ENCODE measurements at places on chromosomes 7 and 10.

GRCh38 chr7:7682861-7683260, 35.5 kb downstream of the RPA3 start:
- no peak for DNase-seq

DNA sequence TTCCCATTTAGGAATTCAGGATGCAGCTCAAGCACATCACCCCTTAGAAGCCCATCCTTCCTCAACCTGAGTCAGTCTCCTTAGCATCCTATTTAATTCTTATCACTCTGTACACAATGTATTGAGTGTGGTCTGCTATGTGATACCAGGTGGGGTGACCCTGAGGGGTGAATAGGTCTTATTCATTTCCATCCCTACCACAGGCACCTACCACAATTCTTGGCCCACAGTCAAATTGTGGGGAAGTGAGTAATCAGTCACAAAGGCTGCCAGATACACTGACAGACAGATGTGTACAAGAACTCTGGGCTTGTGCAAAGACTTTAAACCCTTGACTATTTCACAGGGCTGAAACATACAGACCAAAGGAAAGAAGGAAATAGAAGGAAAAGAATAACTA, 560.5 kb downstream of the PARD3 start:
- DNase-seq: peak; percentile 18

DNA sequence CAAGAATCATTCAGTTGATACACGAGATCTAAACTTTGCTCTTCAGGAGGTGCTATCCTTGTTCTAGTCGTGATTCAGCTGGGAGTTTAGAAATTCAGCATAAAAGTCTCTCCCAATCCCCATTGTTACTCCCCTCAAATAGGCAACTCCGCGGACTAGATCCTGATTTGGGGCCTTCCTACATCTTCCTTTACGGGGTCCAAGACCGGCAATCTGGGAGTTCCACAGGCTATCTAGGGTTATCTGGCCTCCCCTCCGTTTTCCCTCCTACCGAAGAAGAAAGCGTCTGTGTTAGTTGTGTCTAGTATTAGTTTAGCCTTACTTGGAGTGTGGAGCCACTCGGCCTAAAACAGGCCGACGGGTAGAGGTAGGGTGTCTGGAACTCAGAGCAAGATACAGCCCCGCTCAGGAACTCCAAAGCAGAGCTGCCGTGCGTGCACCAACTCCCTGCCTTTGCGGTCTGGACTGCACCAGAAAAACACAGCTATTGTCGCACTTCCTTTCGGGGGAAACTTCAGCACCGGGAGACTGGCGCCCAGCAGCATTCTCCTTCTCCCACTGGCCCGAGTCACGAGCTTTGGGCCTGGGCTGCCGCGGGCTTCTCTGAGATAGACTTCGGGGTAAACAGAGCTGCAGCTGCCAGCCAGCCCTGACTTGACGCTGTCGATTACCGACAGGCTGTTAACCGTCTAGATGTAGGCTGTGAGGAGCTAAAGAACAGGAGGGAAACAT, 1.5 kb upstream of the DLX5 start:
- DNase-seq: no peak

- DNase-seq: no peak
Measured at GRCh38 chr7:38889079-38889478, 19.9 kb downstream of the VPS41 start.
